ENCODE measurements at places on chromosomes 3 and 15.

DNA sequence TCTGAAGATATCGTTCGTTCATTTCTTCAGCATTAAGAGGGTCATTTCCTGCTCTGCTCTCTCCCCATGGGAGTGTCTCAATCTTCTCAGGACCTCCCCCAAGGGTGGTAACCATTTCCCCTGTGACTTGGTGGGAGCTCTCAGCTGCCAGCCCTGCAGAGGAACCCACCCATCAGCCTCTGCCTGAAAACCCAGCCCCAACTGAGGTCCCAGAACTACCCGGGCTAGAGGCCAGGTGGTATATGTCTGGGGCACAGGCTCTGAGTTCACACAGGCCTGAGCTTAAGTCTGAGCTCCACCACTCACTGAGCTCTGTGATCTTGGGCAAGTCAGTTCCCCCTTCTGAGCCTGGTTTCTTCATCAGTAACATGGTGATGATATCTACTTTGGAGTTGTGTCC is 10.0 kb upstream of the ATP2B2 start:
- no peak for DNase-seq

- DNase-seq, result peak; percentile 72
Measured at GRCh38 chr15:75727851-75728715, 15.4 kb upstream of the CSPG4 start.

GRCh38 chr3:46138581-46138980 is 69.5 kb downstream of the CCR1 start:
- no peak for DNase-seq

GRCh38 chr15:101192081-101192480 is 59.8 kb downstream of the CHSY1 start:
- DNase-seq, result no peak

DNA sequence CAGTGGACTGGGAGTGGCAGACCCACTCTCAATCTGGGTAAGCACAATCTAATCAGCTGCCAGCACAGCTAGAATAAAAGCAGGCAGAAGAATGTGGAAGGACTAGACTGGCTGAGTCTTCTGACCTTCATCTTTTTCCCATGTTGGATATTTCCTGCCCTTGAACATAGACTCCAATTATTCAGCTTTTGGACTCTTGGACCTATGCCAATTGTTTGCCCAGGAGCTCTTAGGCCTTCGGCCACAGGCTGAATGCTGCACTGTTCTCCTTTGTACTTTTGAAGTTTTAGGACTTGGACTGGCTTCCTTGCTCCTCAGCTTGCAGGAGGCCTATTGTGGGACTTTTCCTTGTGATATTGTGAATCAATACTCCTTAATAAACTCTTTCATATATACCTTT is 477.7 kb upstream of the ZNF385D start:
- no peak for DNase-seq

DNA sequence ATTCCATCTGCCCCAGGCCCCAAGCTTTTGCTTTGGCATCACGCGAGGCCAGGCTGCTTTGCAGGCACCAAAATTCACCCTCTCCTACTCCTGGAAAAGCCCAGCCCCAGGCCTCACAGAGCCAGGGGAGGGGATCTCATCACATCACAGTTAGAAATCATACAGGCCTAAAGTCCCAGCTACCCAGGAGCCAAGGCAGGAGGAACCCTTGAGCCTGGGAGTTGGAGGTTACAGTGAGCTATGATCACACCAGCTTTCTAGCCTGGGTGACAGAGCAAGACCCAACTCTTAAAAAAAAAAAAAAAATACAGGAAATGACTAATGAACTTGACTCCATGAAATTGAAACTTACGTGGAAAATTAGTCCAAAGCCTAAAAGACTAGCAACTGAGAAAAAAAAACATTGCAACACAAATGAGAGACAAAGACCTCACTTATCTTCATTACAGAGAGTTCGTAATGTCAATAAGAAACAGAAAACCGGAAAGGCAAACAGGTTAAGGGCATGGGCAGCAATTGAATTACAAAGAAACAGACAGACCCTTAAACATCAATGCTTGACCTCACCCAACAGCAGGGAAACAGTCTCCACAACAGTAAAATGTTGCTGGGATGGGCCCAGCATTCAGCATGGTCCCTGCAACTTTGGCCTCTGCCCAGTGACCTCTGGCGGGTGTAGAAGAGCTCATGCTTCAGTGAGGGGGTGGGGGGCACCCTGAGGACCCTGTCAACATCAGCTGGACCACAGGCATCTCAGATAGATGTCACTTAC is 151.5 kb downstream of the LRRK1 start:
- DNase-seq, result peak; percentile 81

- no peak for DNase-seq
Measured at GRCh38 chr3:171279972-171280371, 180.2 kb downstream of the TNIK start.

DNA sequence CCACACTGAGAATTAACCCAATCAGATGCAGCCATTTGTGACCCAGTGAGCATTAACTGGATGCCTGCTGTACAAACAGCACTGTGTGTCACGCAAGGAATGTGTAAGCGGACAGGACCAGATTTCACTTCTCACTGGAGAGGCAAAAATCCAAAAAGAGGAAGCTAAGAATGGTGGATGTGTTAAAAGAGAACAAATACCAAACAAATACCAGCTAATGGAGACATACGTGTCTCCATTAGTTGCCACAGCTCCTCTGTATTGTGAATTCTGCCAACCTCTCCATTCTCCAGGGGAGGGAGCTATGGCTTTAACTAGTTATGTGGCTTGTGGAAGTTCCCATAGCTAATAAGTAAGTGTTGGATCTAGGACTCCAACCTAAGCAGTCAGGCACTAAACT is 2.6 kb downstream of the LTF start:
- DNase-seq, result peak; percentile 14

DNA sequence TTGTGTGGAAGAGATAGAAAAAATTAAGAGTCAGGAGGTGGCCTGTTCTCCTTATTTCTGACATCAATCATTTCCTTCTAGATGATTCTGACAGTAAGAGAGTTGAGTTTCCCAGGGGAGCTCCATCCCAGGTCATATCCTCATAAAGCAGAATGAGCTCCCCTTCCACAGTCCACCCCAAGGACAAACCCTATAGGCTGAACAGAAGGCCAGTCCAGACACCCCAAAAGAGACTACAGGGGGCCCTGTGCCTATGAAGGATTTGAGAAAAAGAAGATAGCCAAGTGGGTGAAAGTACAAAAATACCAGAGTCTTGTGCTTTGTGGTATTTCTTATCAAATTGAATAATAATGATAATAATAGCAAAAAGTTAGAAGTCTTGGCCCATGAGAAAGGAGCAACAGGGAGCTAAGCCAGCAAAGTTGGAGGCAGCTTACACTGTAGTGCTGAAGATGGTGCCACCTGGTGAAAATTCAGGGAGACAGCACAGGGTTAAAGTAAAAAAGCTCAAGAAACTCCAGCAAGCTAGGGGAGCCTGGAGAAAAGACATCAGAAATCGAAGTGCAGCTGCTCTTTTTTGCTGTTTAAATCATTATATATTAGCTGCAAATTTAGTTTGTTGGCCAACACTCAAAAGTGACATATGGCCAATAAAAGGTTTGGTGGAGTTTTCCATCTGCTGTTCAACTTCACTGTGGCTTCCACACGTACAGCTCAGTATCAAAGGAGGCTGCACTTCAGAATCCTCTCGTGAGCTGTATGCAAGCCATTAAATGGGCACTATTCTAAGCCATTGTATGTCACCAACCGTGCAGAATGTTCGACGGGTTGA is 35.8 kb upstream of the SLC24A5 start:
- peak; percentile 58 for DNase-seq

DNA sequence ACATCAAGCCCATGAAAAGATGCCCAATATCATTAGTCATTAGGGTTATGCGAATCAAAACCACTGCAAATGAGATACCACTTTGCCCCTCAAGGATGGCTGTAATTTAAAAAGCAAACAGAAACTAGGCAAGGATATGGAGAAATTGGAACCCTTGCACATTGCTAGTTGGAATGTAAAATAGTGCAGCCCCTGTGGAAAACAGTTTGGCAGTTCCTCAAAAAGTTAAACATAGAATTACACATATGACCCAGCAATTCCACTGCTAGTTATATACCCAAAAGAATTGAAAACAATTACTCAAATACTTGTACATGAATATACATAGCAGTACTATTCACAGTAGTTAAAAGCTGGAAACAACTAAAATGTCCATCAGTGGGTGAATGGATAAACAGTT is 186.8 kb upstream of the CGNL1 start:
- DNase-seq, result no peak
